Stimulated activated effector memory CD8-positive, alpha-beta T cell treated with anti-CD3 and anti-CD28 coated beads, Interleukin-12 subunit alpha, Interleukin-12 subunit beta, amount 100 ng/mL, for 72 hours (primary cell): ENCODE measurements at places on chromosomes 4 and X.

GRCh38 chr4:76058302-76058701 lies 16.2 kb upstream of the ART3 start:
- no peak for DNase-seq

DNA sequence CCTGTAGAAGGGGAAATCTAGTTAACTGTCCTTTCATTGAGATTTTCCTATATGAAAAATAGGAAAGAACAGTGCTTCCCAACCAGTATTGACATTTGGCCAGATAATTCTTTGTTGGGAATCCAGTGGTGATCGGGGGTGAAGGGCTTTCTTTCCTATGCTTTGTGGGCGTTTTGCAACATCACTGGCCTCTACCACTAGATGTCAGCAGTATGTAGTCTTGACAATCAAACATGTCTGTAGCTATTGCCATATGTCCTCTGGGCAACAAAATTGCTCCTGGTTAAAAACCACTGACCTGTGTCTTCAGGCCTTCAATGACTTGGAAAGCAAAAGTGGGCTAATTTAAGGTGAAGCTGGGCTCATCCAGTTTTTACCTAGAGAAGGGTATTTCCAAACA lies 658.5 kb downstream of the DACH2 start:
- DNase-seq, result no peak

DNA sequence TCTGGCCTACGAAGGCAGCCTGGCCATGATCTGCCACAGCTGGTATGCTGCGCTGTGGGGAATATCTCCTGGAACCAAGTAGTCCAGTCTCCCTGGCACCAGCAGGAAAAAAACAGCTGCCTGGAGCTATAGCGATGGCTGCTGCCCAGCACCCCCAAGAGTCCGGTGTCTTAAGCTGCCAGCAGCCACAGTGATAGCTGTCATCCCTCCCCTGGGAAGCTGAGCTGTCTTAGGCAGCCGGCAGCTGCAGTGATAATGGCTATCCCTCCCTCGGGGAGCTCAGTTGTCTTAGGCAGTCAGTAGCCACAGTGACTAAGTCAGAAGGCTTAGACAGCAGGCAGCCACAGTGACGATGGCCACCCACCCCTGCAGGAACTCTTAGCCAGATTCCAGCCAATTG lies 205.1 kb downstream of the STPG2 start:
- no peak for DNase-seq

DNA sequence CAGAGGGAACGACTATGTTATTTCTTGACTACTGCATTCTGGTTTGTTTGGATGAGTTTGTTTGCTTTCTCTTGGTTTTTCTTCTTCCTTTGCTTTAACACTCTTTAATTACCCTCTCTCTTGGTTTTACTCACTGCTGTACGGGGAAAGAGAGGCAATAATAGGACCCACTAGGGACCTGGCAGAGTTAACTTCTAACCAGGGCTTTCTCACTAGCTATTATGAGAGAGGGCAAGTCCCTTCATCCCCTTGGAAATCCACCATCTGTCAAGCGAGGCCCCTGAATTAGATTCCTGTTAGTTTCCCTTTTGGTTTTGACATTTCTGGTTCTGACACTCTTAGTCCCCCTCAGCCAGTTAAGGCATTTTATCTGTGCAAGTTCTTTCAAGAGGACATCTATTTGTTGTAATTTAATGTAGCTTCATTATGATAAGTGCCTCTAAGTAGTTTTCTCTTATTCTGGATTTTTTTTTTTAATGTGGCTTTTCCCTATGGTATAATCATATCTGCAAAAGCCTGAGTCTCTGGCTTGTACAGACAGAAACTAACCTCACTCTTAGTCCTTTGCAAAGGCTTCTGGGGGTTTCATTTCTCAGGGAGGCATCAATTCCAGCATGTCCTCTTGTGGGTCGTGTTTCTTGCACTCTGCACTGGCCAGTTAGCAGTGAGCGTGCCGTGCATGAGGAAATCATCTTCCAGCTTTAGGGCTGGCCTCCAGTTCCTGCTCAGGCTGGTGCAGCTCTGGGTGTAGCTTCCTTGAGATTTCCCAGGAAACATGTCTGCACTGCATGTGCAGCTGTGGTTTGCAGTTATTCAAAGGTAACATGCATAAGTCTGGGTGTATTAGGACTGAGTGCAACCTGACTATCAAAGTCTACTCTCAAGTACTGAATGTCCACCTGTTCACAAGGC lies 221.3 kb downstream of the STIM2 start:
- no peak for DNase-seq

DNA sequence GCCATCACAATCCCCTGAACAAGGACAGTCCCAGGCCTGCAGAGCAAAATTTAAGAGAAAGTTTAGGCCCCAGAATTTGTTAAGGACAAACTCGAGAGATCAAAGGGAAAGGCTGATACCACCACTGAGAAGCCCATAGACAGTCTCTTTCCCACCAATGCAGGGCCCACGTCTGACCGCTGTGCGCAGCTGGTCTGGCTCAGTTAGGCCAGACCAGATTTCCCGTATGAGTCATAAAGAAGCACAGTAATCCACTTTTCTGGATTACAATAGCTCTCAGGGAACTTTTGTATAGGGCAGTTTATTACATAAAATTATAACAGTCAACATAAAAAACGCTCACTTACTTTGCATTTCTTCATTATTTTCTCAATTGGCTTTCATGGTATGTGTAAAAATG lies 259.5 kb downstream of the RCHY1 start:
- no peak for DNase-seq

DNA sequence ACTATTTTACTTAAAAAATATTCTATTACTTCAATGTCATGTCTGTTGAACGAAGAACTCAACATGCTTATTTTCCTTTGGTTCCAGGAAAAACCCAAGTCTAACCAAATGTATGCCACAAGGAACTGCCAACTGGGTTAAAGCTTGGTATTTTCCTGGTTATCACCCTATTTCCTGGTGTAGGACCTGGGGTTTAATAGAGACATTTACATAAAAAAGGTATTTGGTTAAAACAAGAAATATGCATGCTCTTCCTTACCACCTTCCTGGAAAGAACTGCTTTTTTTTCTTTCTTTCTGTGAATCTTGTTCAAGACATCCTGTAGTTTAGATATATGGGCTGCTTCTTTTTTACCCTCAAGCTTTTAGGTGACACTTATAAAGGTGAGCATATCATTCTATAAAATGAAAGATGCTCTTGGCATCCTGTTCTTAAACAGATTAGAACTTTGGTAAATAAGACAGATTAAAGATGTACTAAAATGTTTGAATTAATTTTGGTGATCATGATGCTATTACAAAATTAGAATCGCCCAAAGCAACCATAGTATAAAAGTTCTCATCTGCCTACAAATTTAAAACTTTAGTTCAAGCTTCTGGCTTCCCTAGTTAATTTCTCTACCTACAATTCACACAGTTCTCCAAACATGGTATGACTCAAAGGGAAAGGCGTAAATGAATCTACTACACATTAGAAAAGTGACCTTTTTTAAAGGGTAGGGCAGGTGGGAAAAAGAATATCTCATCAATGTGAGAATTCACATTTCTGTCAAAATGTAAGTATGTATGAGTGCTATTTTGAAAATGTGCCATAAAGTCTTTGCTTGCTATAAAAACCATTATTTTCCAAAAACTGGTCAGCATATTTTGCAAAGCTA lies 103.5 kb downstream of the CNOT6L start:
- no peak for DNase-seq

- peak; percentile 60 for DNase-seq
These were observed 21.2 kb downstream of the HERC3 start for GRCh38 chr4:88613417-88613875.

- no peak for DNase-seq
These were observed 17.9 kb downstream of the CNOT6L start for GRCh38 chr4:77801260-77801608.

DNA sequence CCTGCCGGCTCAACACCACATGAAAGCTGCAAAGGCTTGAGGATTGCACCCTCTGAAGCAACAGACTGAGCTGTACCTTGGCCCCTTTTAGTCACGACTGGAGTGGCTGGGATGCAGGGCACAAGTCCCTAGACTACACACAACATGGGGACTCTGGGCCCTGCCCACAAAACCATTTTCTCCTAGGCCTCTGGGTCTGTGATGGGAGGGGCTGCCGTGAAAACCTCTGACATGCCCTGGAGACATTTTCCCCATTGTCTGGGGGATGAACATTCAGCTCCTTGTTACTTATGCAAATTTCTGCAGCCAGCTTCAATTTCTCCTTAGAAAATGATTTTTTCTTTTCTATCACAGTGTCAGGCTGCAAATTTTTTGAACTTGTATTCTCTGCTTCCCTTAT lies 123.5 kb upstream of the SMARCAD1 start:
- no peak for DNase-seq

DNA sequence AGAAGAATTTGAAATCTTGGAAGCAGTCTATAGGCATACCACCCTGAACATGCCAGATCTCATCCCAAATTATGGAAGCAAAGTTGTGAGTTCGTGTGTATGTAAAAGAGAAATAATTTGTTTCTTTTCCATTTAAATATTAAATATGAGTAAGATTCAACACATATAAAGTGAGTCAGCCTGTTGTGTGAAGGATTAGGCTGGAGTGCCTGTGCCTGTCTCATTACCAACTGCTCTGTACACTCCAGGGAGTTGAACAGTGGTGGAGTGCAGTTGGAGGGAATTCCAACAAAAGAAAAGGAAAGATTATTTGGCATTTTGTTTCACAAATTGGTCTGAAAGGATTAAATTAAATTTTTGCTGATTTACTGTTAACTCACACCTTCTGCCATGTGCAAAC lies 435.6 kb downstream of the FAT4 start:
- no peak for DNase-seq

- DNase-seq, result no peak
These were observed 178.2 kb upstream of the HCCS start for GRCh38 chrX:10932842-10933440.

GRCh38 chr4:169243825-169244609 lies 26.7 kb downstream of the SH3RF1 start:
- no peak for DNase-seq

GRCh38 chrX:148298737-148299136 lies 201.7 kb upstream of the AFF2 start:
- no peak for DNase-seq

DNA sequence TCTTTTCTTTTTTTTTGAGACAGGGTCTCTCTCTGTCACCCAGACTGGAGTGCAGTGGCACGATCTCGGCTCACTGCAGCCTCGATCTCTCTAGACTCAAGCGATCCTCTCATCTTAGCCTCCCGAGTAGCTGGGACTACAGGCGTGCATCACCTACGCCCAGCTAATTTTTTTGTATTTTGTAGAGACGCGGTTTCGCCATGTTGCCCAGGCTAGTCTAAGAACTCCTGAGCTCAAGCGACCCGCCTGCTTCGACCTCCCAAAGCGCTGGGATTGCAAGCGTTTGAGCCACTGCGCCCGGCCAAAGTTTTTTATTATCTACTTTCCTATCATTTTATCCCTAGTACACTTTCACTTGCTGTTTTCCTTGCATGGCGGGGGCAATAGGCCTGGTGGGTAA lies 1.4 kb downstream of the UBA6 start:
- DNase-seq, result no peak
